ENCODE measurements at places on chromosomes 11 and 22.

DNA sequence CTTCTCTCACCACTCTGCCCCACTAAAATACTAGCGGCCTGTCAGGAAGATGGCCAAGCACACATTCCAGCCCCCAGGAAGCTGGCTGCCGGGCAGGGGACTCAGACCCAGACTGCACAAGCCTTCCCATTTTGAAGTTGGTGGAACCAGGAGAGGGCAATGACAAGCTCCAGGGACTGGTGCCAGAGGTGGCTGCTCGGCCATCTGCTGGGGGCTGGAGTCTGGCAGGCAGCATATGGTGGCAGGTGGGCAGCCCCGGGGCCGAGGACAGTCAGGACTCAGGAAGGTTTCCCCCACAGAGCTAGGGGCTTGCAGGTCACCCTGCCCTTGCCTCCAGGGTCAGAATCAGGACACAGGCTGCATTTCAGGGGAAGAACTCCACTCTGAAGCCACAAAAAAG is 22.6 kb downstream of the KCNJ5 start:
- no peak for DNase-seq

DNA sequence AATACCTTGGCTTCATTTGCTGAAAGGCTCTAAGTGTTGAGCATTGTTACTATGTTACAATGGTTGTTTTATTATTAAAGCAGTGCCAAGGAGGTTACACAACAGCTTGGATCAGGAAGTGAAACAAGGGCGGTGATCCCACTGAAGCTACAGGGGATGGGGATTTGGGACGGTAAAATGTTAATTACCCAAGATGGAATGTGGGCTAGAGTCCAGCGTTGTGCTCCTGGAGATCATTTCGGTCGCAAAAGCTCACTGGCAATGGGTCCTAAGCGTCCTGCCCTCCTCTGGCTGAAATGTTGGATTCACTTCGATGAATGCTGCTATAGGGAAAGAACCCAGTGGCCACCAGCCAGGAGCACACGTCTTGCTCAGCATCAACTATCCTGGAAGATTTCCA is 48.3 kb downstream of the FAM83F start:
- no peak for DNase-seq

- no peak for DNase-seq
These were observed 23.3 kb downstream of the ARHGEF17 start for GRCh38 chr11:73331138-73331916.

GRCh38 chr11:105838668-105839384 is 183.2 kb downstream of the MSANTD4 start:
- DNase-seq = no peak

DNA sequence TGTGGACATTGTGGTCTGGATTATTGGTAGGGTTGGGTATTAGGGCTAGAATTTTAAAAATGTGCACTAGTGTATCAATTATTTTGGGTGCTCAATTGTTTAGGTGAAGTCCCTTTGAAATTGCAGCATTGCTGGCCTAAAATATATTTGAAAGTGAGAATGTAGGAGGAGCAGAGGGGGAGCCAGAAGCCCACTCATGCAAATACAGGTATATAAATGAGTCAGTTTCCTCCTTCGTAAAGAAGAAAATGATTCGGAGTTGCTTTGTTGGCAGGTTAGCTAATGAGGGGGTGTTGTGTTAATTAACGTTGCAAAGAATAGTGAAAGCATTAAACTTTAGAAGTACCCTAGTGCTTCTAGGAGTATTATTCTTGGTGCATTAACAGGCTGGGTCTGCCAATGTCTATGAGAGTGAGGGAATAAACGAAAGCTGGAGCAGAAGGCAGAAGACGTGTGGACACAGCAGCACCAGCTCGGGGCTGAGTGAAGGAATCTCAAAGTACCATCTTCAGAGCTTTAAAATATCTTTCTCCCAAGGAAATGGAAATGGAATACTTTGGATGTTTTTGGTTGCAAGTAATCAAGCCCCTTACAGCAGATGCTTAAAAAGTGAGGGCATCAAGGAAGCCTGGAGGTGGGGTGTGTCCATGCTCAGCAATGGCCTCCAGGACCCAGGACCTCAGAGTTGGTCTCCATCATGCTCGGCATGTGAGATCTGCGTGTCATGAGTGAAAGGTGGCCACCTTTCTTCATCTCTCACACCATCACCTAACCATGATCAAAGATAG is 522.9 kb downstream of the NTM start:
- no peak for DNase-seq

- DNase-seq = no peak
These were observed 137.4 kb downstream of the EHF start for GRCh38 chr11:34758262-34758661.

Measured in NCI-H2081 treated with DMSO at 0.1 percent for 48 hours (cell line).